ENCODE measurements at places on chromosomes 11 and 22. TPM values are rescaled to one million over a fixed set of nuclear protein-coding genes. Genes with fewer than 3 reads are reported as not detected.

DNA sequence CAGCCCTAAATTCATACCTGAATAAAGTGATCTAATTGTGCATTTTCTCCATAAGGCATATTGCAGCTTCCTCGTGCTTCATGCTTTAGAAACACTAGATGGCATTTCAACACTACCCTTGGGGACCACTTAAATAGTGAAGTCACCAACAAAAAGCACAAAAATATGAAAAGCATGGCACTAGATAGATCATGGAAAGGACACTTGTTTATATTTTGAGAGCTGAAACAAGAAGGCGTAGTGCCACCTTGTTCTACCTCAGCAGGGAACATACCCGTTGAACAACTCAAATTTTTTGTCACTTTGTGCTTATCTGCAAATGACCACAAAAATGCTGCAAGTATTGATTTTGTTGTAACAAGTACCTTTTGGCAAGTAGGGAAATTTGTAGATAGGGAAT lies 8.6 kb downstream of the TBCEL start:
- H3K27me3 ChIP-seq, result no peaks in the 10 kb centered on the region
- DNase-seq, result no peak
- H3K27ac ChIP-seq, result no peak overlapping the region
- no peak overlapping the region for H3K4me3 ChIP-seq
- no peaks in the 10 kb centered on the region for H3K36me3 ChIP-seq

- no peak overlapping the region for H3K4me3 ChIP-seq
- H3K27me3 ChIP-seq, result no peaks in the 10 kb centered on the region
- DNase-seq, result no peak
- no peak overlapping the region for H3K27ac ChIP-seq
- peaks cover 11% of the 10 kb centered on the region for H3K4me1 ChIP-seq
These were observed 488.3 kb downstream of the MN1 start for GRCh38 chr22:27312966-27313855.

Gene OR56A4
- not detected for total RNA-seq

Gene MS4A3
- not detected for total RNA-seq

Gene C11orf16
- not detected for total RNA-seq

Gene RFPL1
- not detected for total RNA-seq

Gene SPI1
- 2.5 TPM for total RNA-seq

GRCh38 chr11:26623076-26623659 lies 51.1 kb upstream of the MUC15 start:
- H3K4me3 ChIP-seq, result no peak overlapping the region
- no peak overlapping the region for H3K27ac ChIP-seq
- no peaks in the 10 kb centered on the region for H3K4me1 ChIP-seq
- no peaks in the 10 kb centered on the region for H3K36me3 ChIP-seq
- no peak for DNase-seq

- no peaks in the 10 kb centered on the region for H3K4me1 ChIP-seq
- H3K4me3 ChIP-seq, result no peak overlapping the region
These were observed 21.4 kb downstream of the RELT start for GRCh38 chr11:73397468-73398131.

- no peaks in the 10 kb centered on the region for H3K4me1 ChIP-seq
- H3K4me3 ChIP-seq, result no peak overlapping the region
- H3K27me3 ChIP-seq, result no peaks in the 10 kb centered on the region
- no peak for DNase-seq
These were observed 387.9 kb downstream of the BUD13 start for GRCh38 chr11:116384876-116385275.

Gene TRIM51
- not detected for total RNA-seq

DNA sequence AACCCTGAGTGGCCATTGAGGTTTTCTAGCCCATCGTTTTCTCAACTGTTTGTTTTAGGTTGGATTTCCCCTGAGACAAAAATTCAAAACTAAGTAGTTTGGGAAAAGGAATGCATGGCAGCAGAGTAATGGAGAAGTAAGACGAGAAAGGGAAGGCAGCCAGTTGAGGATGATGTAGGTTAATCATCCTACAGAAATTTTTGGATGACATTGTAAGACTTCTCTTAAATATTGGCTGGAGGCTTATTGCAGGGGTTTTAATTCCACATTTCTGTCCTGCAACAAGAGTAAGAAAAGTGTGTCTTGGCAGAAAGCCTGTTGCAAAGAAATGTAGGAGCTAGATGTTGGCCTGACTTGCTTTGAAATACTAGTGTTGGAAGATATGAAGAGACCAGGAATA lies 308.8 kb downstream of the LUZP2 start:
- no peaks in the 10 kb centered on the region for H3K36me3 ChIP-seq
- no peak for DNase-seq
- H3K4me3 ChIP-seq, result no peak overlapping the region

- H3K27me3 ChIP-seq, result no peaks in the 10 kb centered on the region
- H3K27ac ChIP-seq, result no peak overlapping the region
- DNase-seq, result no peak
- no peaks in the 10 kb centered on the region for H3K4me1 ChIP-seq
- no peak overlapping the region for H3K4me3 ChIP-seq
These were observed 42.2 kb downstream of the P4HA3 start for GRCh38 chr11:74269161-74269811.

Gene CHADL
- 0.95 TPM for total RNA-seq

DNA sequence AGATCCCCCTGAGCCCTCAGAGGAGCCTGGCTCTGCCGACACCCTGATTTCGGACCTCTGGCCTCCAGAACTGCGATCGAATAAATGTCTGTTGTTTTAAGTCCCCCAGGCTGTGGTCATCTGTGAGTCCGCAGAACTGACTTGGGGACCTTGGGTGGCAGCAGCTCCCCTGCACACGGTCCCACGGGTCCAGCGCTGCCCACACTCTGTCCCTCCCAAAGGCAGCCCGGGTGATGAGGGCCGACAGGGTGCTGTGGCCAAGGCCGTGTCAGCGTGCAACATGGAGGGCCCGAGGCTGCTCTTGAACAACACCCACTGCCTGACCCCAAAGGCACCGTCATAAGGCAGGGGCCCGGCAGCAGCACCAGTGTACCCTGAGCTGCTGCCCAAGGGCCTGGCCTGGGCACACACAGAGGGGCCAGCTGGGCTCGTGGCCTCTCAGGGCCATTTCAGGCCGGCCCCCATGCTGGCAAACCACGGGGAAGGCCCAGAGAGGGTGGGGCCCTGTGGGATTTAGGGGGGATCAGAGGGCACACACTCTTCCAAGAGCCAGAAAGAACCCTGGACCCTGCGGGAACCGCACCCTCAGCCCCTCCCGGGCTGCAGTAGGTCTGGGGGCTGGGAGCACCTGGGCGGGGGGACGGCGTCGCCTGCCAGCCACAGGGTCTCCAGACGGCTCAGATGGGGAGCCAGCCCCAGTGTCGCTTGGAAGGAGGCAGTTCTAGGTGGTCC lies 77.1 kb upstream of the PRR5 start:
- H3K27me3 ChIP-seq, result no peaks in the 10 kb centered on the region
- no peaks in the 10 kb centered on the region for H3K36me3 ChIP-seq
- H3K4me1 ChIP-seq, result no peaks in the 10 kb centered on the region
- H3K4me3 ChIP-seq, result no peak overlapping the region
- no peak for DNase-seq

DNA sequence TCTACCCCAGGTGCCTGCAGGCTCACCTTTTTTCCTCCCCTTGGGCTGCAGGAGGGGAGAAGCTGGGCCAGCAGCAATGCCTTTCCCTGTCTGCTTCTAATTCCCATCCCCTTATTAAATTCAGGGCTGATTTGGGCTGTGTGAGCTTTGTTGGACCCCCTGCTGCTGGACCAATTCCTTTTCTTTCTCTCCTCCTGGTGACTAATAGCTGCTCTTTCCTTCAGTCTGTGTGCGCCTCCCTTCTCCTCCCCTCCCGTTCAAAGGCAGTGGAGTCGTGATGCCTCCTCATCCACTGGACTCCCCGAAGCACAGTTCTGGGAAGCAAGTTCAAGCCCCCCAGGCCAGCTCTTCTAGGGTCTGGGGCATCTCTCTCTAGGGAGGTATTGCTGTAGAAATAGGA lies 567.9 kb upstream of the CADM1 start:
- no peaks in the 10 kb centered on the region for H3K36me3 ChIP-seq
- H3K4me1 ChIP-seq, result no peaks in the 10 kb centered on the region
- H3K27me3 ChIP-seq, result peaks cover 5% of the 10 kb centered on the region
- no peak overlapping the region for H3K27ac ChIP-seq
- no peak overlapping the region for H3K4me3 ChIP-seq

DNA sequence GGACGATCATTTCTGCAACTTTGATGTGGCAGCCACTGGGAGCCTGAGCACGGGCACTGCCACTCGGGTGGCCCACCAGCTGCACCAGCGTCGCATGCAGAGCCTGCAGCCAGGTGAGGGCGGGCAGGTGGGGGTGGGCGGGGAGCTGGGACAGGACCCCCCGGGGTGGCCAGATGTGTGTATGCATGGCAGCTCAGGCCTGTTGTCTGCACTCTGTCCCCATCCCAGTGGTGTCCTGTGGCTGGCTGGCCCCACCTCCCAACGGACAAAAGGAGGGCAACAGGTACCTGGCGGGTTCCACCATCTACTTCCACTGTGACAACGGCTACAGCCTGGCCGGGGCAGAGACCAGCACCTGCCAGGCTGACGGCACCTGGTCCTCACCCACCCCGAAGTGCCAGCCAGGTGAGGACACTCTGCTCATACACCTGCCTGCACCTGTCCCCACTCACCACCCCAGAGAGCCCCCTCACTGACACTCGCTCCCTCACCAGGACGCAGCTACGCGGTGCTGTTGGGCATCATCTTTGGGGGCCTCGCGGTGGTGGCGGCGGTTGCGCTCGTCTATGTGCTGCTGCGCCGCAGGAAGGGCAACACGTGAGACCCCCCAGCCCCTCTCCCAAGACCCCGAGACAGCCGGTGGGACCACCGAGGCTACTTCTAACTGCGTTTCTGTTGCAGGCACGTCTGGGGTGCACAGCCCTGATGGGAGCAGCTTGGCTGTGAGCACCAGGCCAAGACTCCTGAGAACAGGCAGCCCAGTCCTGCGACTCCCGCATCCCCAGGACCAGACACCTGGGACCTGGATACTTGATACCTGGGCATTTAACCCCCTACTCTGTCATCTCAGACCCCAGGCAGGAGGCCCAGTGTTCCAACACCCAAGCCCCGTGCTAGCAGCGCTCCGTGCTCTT lies 6.7 kb downstream of the SUSD2 start:
- H3K27me3 ChIP-seq, result no peaks in the 10 kb centered on the region
- no peaks in the 10 kb centered on the region for H3K36me3 ChIP-seq
- no peaks in the 10 kb centered on the region for H3K4me1 ChIP-seq
- H3K27ac ChIP-seq, result no peak overlapping the region
- H3K4me3 ChIP-seq, result no peak overlapping the region

GRCh38 chr22:25970999-25971811 lies 198.1 kb upstream of the SEZ6L start:
- no peak for DNase-seq
- H3K36me3 ChIP-seq, result no peaks in the 10 kb centered on the region
- H3K27me3 ChIP-seq, result peaks cover 4% of the 10 kb centered on the region
- H3K4me1 ChIP-seq, result no peaks in the 10 kb centered on the region
- no peak overlapping the region for H3K4me3 ChIP-seq
- no peak overlapping the region for H3K27ac ChIP-seq

DNA sequence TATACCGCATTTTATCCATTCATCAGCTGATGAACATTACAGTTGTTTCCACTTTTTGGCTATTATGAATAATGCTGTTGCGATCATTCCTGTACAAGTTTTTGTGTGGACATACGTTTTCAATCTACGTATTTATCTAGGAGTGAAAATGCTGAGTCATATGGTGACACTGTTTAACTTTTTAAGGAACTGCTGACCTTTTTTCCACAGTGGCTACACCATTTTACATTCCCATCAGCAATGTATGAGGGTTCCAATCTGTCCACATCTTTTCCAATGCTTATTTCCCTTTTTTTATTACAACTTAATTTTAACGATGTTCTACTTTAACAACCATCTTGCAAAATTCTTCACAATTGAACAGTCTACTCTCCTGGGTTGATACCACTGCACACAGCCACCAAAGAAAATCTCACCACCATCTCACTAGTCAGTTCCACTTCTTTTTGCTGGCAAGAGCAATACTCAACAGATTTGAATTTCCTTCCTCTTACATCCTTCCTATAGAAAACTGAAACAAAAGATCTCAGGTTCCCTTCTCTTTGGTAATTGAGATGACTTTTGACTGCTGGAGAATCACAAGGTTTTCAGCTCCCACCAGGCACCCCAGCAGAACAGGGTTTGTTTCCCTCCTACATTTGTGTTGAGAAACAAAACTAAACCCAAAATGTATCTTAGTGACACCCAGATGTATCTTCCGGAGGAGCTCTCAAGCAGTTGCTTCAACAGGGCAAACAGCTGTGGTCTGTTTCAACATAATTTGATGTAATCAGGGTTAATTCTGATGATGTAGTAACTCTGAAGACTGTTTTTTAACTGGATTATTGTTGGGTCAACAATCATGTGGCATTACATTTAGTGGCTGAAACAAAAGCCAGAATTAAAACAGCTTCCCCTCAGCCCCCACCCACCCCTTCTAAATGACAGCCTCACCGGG lies 7.0 kb upstream of the GAB2 start:
- no peak for DNase-seq
- H3K27ac ChIP-seq, result peak overlapping the region; percentile 5
- no peaks in the 10 kb centered on the region for H3K36me3 ChIP-seq

Gene TUBGCP6
- total RNA-seq, result 36.7 TPM

- DNase-seq, result no peak
- H3K27me3 ChIP-seq, result no peaks in the 10 kb centered on the region
- no peaks in the 10 kb centered on the region for H3K36me3 ChIP-seq
- no peak overlapping the region for H3K4me3 ChIP-seq
These were observed 605.7 kb downstream of the INSC start for GRCh38 chr11:15720460-15720859.

- H3K27ac ChIP-seq, result no peak overlapping the region
- DNase-seq, result peak; percentile 12
- no peaks in the 10 kb centered on the region for H3K27me3 ChIP-seq
These were observed 28.3 kb downstream of the OSBPL5 start for GRCh38 chr11:3136546-3137455.

Gene OR52I1
- not detected for total RNA-seq

Gene OR51V1
- not detected for total RNA-seq

DNA sequence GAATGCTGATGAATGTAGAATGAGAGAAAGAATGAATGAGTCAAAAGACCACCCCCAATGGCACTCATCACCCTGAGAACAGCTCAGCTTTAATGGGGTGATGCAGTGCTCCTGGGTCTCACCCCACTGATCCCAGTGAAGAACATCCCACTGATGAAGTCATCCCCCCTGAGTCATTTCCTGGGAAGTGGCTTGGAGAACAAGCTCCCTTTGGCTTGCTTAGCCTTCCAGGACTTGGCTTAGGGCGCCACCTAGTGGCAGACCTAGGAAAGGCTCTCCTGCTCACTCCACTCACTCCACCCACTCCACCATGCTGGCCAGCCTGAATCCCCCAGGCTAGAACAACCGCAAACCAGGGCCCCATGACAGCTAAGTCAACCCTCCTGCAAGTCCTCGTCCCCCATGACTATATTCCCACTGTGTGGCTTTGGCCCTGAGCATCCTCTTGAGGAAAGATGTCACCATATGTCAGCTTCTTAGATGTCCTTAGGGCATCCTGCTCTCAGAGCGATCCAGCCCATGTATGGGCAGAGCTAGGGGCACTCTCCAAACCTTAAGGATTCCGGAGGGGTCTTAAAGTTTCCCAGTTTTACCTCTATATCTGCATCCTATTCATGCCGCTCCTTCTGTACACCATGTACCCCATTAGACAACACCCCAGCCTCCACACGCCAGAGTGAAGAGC lies 17.8 kb upstream of the TMPRSS13 start:
- DNase-seq, result peak; percentile 90
- no peak overlapping the region for H3K4me3 ChIP-seq
- H3K4me1 ChIP-seq, result no peaks in the 10 kb centered on the region
- H3K36me3 ChIP-seq, result no peaks in the 10 kb centered on the region
- no peak overlapping the region for H3K27ac ChIP-seq

GRCh38 chr11:17929171-17929570 lies 83.7 kb downstream of the SERGEF start:
- no peaks in the 10 kb centered on the region for H3K36me3 ChIP-seq
- no peak for DNase-seq
- no peak overlapping the region for H3K4me3 ChIP-seq
- H3K27ac ChIP-seq, result no peak overlapping the region

GRCh38 chr22:20159076-20159475 lies 8.2 kb upstream of the CCDC188 start:
- H3K4me3 ChIP-seq, result no peak overlapping the region
- H3K36me3 ChIP-seq, result no peaks in the 10 kb centered on the region
- no peaks in the 10 kb centered on the region for H3K4me1 ChIP-seq
- no peak overlapping the region for H3K27ac ChIP-seq

Measured in pancreas (tissue), 10 donors.